ENCODE measurements at places on chromosomes 2 and 18.

GRCh38 chr2:86398500-86399474 is 42.4 kb upstream of the KDM3A start:
- H3K4me1 ChIP-seq: peaks cover 8% of the 10 kb centered on the region
- no peaks in the 10 kb centered on the region for H3K36me3 ChIP-seq

DNA sequence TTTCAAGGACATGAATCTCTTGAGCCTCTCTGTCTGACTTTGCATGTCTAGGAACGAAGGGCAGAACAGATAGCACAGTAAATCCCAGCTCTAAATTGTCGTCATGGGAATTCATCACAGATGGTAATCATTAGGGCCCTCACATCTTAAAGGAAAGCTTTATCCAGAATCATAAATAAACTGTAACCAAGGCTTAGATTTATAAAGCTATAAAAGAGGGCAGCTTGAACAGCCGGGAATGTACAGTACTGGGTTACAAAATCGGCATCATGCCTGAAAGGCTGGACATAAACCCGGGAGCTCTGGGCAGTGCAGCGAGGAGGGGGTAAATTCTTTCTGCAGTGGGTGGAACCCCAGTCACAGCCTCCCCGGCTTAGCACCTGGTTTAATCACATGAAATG is 144.4 kb downstream of the GFPT1 start:
- H3K4me3 ChIP-seq: no peak overlapping the region
- H3K4me1 ChIP-seq: no peaks in the 10 kb centered on the region
- no peak overlapping the region for H3K27ac ChIP-seq
- ATAC-seq: no peak
- no peaks in the 10 kb centered on the region for H3K36me3 ChIP-seq

GRCh38 chr2:6576302-6576701 is 289.4 kb downstream of the CMPK2 start:
- no peak for ATAC-seq
- no peak overlapping the region for H3K4me3 ChIP-seq
- no peaks in the 10 kb centered on the region for H3K4me1 ChIP-seq
- no peaks in the 10 kb centered on the region for H3K36me3 ChIP-seq
- H3K27ac ChIP-seq: no peak overlapping the region

DNA sequence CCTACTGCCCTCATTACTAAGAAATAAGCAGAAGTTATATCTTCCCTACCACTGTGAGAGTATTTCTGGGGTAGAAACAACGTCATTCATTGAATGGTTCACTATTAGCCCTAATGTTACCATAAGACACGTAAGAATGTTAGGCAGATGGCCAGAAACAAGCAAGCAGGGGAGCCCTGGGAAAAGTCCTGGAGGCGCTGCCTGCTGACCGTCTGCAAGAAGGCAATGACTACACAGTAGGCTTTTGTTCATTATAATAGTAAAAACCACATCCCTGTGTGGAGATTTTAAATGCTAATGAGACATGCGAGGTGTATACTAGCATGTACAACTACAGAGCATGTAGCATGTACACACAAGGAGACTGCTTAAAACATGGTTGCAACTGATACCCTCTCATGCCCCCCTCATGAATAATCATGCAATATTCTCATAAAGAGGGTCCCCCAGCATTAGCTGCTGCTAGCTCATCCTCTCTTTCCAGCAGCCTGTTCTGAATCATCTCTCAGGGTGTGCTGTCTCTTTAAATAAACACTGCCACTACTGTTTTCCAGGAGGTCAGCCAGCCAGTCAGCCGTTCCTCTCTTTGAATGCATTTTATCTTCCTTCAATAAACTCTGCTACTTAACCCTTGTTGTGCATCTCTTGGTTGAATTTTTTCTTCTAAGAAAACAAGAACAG is 23.6 kb downstream of the SUCLG1 start:
- H3K36me3 ChIP-seq: peaks cover 72% of the 10 kb centered on the region
- H3K27ac ChIP-seq: no peak overlapping the region
- H3K4me3 ChIP-seq: no peak overlapping the region
- H3K4me1 ChIP-seq: no peaks in the 10 kb centered on the region

GRCh38 chr2:105194022-105194675 is 47.4 kb upstream of the GPR45 start:
- H3K36me3 ChIP-seq: peaks cover 14% of the 10 kb centered on the region
- no peak for ATAC-seq
- peaks cover 15% of the 10 kb centered on the region for H3K27me3 ChIP-seq
- no peak overlapping the region for H3K4me3 ChIP-seq

DNA sequence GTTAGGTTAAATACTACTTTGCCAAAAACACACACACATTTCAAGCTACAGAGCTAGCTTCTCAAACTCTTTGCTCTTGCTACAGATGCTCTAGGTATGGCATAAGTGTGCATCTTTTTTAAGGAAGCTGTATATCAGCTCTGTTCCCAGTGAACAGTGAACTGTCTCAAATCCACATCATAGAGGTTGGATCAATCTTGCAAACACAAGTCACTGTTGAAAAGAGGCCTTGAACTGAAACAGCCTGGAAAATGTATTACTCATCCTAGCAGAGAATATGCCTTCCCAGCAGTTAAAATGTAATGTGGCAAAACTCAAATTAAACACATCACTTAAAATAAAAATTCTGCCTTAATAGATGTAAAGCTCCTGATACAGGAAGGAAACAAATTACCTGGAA is 151.8 kb downstream of the WDPCP start:
- H3K4me3 ChIP-seq: no peak overlapping the region
- ATAC-seq: no peak
- peaks cover 8% of the 10 kb centered on the region for H3K4me1 ChIP-seq
- no peak overlapping the region for H3K27ac ChIP-seq
- no peaks in the 10 kb centered on the region for H3K27me3 ChIP-seq

Measured in stimulated activated memory B cell treated with anti-CD40 and anti-IgM and Interleukin-4, amounts not matched to agents 10 μg/mL and 1 μg/mL and 100 μg/mL, for 72 hours (primary cell).